ENCODE measurements at places on chromosomes 6 and 20.

GRCh38 chr20:34571753-34572152, 13.2 kb downstream of the MAP1LC3A start:
- DNase-seq = no peak

DNA sequence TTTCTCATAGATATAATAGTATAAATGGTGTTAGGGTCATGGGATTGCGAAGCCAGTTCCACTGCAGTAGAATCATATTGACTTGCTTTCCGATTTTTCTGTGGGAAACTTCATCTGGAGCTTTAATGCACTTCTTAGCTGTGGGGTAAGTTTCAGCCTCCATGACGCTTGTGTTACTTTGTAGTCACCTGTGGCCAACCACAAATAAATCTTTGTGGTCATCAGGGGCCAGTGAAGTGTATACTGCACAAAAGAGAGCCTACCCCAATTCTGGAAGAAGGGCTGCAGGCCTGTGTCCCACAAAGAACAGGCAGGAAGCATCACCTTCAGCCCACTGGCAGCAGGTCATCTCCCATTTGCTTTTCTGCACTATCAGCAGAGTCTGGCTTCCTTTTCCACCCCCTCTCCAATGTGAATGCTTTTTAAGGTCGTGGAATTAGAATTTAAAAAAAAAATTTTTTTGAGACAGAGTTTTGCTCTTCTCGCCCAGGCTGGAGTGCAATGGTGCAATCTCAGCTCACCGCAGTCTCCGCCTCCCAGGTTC, 32.0 kb downstream of the MTHFD1L start:
- no peak for DNase-seq

DNA sequence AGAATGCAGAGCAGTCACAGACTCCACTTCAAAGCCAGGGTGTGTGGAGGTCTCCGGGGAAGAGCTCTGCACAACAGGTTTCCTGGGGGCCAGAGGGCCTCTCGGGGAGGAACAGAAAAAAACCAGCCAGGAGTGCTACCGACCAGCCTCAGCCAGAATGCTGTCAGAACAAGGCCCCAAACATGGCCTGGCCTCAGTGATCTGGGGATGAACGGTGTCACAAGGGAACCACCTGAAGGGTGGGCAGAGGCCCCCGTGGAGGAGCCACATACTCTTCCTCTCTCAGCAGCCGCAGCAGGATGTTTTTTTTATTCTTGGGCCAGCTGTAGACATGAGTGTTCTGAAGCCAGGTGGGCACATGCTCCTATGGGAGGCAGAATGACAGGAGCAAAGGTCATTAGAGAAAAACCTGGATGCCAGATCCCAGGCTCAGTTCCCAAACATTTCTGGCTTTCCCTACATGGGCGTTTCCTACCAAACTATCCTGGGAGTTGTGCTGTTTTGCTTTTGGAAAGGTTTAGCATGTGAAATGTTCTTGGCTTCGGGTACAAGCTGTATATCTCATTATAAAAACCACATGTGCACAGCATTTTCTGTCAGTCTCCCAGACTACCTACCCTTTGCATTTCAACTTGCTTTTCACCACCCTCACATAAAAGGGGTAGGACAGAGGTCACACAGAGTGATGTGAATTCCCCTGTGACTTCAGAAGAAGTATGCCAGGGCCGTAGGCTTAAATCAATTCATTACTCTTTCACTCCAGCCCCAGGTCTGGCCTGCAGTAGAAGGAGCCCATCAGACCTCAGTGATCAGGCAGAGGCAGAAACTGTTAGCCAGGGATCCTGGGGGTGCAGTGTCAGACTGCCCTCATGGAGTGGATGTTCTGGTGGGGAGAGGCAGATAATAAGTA, 46.2 kb downstream of the TRAF3IP2 start:
- peak; percentile 69 for DNase-seq

DNA sequence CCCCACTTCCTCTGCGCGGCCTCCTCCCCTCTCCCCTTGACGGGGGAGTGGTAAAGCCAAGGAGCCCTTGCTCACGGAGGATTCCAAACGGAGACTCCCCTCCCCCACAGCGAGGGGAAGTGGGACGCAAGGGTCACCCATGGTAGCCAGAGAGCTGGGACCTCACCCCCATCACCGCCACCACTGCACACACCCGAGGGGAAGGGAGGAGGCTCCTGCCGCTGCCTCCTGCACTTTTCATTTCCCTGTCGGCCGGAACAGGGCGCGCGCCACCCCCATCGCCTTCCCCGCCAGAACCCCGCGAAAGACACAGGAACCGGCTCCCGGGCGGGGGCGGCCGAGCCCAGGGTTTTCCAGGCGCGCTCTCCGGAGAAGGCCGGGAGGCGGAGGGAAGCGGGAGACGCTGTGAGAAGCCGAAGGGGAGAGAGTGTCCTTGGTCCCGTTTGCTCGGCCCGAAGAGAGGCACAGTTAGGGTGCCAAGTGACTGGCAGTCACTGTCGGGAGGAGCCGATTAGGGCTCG, 789 bp downstream of the CCND3 start:
- peak; percentile 60 for DNase-seq

- no peak for DNase-seq
Measured at GRCh38 chr6:154447954-154448353, 62.5 kb downstream of the CNKSR3 start.

- DNase-seq = peak; percentile 68
Measured at GRCh38 chr6:45613656-45614055, 235.9 kb upstream of the SUPT3H start.

DNA sequence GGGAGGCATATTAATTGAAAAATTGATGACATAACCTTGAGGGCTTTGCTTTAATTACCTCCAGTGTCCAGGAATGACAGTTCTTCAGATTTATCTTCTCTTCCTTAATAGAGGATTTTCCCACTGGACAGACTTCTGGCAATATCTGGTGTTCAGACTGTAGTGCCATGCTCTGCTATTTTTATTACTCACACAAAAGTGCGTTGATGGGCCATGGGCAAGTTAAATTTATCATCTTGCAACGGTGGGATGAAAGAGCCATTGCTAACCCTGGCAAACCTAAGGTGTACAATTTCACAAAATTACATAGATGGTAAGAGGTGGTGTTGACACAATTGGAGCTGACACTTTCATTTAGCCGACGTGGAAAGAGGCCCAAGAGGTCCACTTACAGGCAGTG, 253.7 kb upstream of the PLCB4 start:
- DNase-seq = no peak

DNA sequence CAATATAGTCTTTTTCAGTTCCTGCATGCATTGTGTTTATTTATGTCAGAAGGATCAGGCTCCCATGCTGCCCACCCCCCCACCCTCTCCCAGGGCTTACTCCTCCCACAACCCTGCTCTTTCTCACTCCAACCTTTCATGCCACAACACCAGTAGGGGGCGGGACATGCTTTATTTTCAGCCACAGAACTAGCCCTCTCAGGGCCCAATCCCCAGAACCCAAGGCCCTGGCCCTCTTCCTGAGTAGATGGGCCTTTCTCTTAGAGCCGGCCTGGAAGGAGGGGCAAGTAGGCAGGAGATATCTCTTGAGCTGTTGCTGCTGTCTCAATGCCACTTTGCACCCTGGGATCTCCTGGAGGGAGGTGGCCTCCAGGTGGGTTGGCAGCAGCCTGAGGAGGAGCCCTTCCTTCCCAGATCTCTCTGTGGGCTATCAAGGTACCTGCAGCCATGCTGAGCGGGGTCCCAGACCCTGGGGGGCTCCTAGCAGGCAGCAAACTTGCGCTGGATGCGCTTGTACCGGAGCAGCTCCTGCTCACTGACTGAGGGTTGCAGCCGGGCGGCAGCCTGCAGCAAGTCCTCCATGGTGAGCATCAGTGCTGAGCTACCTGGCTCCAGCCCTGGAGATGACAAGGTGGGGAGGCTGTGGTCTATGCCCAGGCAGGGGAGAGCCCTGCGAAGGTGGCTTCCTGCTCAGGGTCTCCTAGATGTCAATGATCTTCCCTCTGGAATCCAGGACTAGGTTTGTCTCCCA, 3.5 kb downstream of the GNMT start:
- DNase-seq = no peak

DNA sequence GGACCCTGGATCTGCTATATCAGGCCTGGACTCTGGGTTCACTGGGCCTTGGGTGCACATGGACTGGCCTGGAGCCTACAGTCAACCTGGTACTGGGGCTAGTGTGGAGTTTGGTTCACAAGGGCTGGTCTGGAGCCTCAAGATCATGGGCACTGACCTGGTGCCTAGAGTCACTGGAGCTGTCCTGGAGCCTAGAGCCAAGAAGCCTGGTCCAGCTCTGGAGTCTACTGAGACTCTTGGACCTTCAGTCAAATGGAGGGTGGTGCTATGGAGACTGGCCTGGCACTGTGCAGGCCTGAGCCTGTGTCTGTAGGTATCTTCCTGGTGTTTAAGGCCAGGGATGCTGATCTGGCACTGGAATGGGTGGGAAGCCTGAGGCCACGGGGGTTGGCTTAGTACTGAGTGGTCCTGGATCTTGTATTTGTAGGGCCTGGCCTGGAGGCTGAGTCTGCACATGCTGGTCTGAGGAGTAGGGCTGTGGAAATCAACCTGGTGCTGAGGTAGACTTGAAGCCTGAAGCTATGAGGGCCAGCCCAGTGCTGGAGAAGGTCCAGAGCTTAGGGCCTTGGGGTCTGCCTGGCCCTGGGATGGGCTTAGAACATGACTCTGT, 16.5 kb upstream of the WFDC9 start:
- DNase-seq = no peak

DNA sequence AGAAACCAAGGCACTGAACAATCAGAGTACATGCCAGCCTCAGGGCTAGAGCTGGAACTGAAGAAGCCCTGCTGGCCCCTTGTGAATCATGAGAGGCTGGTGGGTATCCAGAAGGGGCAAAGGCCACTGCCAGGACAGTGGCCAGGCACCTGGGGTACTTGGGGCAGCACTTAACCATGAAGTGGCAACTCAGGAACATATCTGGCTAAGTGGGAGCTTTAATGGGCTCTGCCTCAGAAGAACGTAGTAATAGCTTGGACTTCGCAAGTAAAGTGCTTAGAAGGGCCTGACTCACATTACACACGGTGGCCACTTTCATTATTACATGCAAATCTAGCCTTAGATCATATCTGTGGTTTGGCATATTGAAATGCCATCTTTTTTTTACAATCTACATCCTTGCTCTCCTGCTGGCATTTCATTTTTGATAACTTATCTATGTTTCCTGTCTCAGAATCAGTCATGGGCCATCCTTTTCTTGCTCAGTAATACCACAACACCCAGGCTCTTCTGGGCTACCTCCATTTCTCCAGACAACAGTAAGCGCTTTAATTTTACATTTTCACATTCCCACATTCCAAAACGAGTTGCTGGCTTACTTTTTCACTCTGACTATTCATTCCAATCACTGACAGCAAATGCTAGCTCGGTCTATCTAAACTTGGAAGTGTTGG, 21.6 kb downstream of the NAPB start:
- DNase-seq = no peak

GRCh38 chr6:34745277-34746103, 11.8 kb upstream of the SNRPC start:
- DNase-seq = no peak

- DNase-seq = no peak
Measured at GRCh38 chr6:142838821-142839685, 105.9 kb downstream of the HIVEP2 start.

DNA sequence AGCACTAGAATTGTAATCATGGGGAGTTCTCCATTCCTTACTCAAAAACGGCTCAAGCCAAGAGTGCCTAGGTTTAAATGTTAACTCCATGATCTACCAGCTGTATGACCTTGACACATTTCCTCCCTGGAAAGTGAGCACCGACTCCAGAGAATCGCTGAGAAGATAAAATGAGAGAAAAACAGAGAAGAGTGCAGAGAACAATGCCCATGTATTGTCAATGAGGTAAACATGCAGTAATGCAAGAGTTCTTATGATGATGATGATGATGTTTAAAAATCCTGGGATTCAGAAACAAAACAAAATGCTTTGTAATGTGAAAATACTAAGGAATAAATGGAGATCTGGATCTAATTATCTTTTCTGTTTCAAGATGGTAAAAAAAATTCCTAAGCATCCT, 64.8 kb upstream of the BEND6 start:
- DNase-seq = no peak

- DNase-seq = no peak
Measured at GRCh38 chr6:90127595-90127994, 169.0 kb downstream of the BACH2 start.

DNA sequence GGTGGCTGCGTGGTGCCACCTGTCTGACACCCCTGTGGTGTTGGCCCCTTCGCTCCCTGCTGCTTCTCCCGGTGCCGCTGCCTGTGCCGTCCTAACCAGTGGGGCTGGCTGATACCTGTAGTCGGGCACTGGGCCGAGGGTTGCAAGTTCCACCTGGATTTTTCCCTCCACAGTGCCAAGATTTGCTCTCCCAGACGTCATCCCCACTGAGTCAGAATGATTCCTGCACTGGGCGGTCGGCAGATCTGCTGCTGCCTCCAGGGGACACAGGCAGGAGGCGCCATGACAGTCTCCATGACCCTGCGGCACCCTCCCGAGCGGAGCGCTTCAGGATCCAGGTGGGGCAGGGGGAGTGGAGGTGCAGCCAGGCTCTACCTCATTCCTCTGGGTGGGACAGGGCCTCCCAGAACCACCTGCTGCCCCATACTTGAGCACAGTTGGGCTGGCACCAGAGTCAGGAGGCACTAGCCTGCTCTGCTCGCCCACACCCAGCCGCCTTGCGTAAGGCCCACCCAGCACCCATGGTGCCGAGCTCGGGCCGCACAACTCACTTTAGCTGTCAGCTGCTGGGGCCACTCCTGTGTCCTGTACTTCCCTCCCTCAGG, 60.2 kb downstream of the TCP11 start:
- DNase-seq = no peak

DNA sequence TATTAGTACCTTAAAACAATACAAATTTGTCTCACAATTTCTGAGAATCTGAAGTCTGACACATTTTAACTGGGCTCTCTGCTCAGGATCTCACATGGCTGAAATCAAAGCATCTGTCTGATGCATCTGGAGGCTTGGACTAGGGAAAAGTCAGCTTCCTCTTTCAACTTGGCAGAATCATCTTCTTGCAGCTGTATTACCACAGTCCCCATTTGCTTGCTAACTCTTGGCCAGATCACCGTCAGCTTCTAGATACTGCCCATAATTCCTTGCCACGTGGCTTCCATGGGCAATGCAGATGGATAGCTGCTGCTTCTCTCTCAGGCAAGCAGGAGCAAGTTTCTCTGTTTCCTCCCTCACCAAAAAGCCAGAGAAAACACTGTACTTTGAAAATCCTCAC, 1106.4 kb upstream of the CITED2 start:
- peak; percentile 29 for DNase-seq

- no peak for DNase-seq
Measured at GRCh38 chr6:50853939-50854338, 35.3 kb downstream of the TFAP2B start.

DNA sequence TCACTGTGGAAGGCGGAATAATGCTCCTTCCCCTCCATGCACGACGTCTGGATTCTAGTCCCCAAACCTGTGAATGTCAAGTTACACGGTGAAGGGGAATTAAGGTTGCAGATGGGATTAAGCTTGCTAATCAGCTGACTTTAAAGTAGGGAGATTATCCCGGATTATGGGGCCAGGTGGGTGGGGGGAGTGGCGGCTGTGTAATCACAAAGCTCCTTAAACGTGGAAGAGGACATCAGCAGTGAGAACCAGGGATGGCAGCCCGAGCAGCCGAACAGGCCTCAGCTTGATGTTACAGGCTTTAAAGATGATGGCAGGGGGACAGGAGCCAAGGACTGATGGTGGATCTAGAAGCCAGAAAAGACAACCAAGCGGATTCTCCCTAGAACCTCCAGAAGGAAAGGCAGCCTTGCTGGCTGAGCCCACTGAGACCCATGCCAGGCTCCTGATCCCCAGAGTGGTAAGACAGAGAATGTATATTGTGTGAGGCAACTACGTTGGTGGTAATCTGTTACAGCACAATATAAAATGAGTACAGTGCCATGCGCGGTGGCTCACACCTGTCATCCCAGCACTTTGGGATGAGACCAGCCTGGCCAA, 117.5 kb downstream of the SCML4 start:
- no peak for DNase-seq
